NCI-H526 (cell line): ENCODE measurements at places on chromosomes 4 and X.

DNA sequence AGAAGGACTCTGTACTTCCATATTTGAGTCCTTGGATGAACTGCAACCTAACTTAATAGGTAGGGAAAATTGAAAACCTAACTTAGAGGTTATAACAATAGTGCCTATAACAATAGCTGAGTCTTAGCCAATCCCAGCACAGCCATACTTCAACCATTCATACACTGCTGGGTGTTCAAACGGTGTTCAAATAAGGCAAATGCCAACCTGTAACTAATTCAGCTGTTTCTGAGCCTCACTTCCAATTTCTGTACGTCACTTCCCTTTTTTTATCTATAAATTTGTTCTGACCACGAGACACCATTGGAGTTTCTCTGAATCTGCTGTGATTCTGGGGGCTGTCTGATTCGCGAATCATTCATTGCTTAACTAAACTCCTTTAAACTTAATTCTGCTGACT is 9.6 kb upstream of the GRSF1 start:
- no peak for DNase-seq

GRCh38 chr4:16952462-16952871 is 54.0 kb upstream of the LDB2 start:
- no peak for DNase-seq

GRCh38 chrX:110391086-110391485 is 32.4 kb downstream of the RTL9 start:
- no peak for DNase-seq

- no peak for DNase-seq
These were observed 7.9 kb upstream of the PPP3CA start for GRCh38 chr4:101355246-101355645.

DNA sequence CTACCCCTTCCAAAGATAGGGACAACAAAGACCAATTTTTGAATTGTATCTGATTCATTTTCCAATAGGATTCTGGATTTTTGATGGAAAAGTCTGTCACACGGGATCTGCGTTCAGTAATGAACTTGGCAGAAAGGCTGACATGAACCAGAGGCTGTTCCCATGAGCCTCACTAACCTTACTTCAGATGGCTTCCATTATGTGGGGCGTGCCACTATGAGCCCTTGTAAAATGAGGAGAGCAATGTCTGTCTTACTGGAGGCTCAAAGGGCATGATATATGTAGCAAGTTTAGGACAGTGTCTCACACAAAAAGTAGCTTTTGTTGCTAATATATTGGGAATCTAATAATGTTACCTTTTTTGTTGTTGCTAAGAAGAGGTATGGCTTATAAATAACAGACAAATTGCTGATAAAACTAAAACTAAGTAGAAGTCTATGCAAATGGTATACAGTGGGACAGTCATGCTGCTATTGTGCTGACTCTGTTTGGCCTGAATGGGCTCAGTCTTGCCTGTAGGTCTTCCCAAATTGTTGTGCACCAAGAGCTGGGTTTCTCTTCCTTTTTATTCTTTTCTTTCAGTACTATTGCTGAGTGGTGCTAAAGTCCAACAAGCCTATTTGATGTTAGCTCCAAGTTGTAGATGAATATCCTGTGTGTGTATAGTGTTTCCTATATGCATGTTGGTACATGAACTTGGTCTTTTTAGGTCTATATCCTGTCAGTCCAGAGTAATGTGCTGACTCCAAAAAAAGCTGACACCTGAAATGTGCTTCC is 132.1 kb downstream of the SPRY1 start:
- no peak for DNase-seq

DNA sequence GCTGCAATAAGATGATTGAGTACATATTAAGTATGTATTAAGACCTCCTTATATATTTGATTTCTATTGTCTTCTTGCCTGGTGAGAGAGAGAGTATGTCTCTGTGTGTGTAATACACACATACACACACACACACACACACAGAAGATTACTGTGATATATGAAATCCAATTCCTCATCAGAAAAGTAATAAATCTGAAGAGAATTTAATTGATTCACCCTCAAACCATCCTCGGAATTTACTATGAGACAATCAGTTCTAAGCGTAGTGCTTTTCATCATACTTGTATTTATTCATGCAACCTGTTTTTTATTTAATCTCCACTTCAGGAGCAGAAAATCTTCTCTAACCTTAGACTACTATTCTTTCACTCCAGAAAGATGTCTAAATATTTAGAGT is 62.3 kb upstream of the TLL1 start:
- DNase-seq, result no peak

DNA sequence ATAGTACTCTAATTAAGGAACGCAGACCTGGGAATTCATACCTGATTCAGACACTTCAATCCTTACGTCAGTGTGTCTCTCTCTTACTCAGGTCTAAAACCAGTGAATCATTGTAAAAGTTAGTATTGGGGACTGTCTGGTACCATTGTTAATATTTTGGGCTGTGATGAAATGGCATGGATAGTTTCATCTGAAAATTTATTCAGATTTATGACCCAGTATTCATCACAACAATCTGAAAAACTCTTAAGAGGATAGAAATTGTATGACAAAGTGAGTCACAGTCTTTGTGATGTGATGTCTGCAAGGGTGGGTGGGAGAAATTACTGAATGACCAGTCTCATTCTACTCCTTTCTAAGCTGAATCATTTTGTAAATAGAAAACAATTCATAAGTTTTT is 10.3 kb downstream of the FGF2 start:
- DNase-seq, result no peak

GRCh38 chrX:11944501-11944900 is 186.5 kb downstream of the MSL3 start:
- DNase-seq, result peak; percentile 12

GRCh38 chrX:149371986-149372385 is 133.1 kb downstream of the IDS start:
- DNase-seq, result no peak

DNA sequence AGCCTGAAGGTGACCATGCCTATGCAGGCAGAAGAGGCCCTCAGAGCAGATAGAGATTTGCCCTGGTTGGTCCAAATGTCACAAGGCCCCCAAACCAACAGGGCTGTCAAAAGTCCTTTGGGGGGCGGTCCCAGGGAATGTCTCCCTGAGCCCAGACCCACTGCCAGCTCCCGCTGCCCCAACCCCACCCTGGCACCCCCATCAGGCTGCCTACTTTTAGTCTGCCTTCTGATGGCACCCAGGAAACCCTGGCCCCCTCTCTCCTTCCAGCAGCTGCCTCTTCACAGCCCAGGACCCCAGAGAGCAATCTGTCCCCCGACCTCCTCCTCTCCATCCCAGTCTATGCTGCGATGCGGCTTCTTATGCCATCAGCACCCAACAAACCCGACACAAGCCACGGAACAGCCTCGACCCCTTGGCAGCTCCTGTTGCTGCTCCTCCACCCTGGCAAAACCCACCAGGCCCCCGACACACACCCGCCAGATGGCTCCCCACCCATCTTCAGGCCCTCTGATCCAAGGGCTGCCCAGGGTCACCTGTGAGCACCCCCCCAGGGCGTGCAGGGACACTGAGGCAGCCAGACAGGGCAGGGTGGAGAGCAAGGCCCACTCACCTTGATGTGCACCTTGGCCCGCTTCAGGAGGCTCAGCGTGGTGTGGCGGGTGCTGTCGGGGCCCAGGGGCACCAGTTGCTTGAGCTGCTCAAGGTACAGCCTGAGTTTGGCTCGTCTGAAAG is 9.9 kb downstream of the MXD4 start:
- no peak for DNase-seq

- DNase-seq, result no peak
These were observed 4.9 kb downstream of the DCAF16 start for GRCh38 chr4:17805580-17806155.

DNA sequence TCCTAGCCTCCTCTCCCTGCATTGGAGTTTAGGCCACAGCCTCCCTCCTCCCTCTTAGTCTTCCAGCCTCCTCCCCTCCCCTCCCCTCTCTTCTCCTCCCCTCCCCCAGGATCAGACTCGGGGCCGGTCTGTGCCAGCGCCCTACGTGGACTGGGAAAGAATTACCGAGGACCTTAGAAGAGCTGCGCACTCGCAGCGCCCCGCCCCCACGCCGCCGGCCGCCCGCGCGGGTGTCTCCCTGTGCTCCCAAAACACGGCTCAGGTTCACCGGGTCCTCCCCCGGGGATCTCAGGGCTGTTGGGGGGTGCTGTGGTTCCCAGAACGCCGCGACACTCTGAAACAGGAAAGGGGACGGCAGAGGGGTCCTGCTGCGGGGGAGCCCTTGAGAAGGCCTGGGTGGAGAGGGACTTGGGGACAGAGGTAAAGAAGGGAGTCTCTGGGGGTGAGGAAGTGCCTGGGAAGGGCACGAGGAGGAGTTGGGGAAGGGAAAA is 122.3 kb upstream of the TBL1X start:
- peak; percentile 95 for DNase-seq

DNA sequence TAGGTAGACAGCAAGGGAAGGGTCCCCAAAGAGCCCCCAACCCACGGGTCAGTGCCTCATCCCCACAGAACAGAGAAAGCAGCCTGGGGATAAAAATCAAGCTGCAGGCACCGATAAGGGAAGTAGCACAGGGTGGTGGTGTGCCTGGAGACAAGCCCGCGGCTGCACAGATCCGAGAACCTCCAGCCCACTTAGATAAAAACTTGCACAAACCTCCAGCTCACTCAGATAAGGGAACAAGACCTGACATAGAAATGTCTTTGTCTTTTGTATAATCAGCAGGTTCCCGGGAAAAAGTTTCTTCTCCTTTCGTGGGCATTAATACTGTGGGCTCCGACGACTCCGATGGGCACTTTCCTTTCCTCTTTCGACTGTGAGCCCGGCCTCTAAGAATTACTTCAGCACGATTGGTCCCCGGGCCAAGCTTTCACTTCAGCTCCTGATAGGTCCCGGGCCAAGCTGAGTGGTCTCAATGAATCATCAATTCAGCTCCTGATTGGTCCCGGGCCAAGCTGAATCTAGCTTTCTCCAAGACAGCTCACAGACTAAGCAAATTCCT is 32.4 kb downstream of the PRDX4 start:
- no peak for DNase-seq

GRCh38 chr4:21517126-21517859 is 431.3 kb downstream of the KCNIP4 start:
- DNase-seq, result no peak

DNA sequence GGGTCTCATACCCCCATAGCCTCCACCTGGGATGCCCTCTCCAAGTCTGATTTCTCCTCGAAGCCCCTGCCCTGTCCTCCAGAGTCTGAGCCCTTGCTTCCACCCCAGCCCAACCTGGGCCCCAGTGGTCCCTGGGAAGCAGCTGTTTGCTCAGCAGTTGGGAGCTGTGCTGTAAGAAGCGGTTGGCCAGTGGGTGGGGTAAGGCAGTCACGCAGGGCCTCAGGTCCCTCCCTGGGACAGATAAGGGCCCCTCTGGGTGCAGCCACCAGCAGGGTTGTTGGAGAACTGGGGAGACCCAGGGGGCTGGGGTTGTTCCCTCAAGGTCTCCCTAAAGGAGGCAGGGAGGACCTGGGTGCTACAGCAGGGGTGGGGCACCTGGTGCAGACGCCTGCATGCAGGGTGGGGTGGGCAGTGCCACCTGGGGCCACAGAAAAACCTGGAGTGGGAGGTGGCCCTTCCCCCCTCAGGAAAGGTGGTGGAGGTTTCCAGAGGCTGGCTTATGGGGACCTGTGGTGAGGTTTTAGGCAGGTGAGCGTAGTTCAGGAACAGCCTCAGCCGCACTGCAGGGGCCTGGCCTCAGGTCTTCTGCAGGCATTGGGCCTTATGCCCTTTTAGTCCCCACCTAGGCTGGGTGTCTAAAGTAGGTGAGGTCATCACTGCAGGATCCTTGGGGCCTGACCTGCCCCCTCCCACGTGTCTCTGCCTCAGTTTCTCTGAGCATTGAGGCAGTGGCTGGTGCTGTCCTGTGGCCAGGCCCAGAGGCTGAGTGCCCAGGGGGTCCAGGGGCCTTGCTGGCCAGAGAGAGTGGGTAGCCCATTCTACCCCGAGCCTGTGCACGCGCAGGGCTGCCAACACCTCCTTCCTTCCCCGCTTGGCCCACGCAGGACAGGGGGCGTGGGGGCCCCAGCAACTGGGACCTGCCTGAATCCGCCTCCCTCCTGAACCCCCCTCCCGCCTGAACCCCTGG is 3.1 kb upstream of the SLC26A1 start:
- DNase-seq, result peak; percentile 32

DNA sequence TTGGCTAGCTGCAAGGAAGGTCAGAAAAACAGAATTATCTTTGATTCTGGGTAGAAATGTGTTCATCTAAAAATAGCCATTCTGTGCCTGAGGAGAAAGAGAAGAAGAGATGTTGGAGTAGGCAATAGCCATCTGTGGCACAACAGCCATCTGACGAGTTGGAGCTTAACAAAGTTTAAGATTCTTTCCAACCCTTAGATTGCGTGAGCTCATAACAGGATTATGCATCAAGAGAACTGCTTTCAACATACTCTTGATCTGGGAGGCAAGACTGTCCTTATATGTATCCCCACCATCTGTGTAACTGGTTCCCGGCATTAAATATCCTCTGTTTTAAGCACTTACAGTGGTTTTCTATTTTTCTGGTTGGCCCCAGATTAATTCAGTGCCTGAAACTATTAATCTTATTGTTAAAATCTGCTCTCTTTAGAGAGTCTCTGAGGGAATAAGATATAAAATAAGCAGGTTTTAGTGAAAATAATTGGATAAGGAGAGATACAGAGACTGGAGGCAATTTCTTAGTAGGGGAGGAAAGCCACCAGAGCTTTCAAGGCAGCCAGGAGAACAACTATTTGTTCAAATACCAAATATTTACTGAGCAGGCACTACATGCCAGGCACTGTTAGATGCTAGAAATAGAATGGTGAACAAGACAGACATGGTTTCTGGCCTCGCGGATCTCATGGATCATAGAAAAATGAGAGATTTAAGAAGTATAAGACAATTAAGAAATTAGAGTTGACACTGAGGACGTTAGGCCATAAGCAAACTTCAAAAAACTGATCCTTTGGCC is 398.0 kb downstream of the SMARCA1 start:
- no peak for DNase-seq

DNA sequence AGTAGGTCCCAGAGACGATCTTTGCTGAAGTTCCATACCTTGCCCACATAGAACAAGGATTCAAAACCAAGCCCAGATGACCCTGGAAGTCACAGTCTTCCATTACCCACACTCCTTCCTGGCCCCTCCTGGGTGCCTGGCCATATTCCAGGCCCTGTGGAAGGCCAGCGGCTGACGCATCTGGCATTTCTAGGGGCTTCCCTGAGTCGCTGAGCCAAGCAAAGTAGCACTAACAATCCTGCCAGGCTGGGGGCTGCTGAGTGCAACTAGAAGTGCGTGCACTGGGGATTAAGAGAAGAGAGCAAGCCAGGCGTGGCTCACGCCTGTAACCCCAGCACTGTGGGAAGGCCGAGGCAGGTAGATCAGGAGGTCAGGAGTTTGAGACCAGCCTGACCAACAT is 175.2 kb upstream of the CPEB2 start:
- DNase-seq, result no peak

- DNase-seq, result no peak
These were observed 16.0 kb upstream of the TLR8 start for GRCh38 chrX:12890467-12890866.

GRCh38 chr4:103011378-103012025 is 8.0 kb downstream of the SLC9B1 start:
- DNase-seq, result no peak

DNA sequence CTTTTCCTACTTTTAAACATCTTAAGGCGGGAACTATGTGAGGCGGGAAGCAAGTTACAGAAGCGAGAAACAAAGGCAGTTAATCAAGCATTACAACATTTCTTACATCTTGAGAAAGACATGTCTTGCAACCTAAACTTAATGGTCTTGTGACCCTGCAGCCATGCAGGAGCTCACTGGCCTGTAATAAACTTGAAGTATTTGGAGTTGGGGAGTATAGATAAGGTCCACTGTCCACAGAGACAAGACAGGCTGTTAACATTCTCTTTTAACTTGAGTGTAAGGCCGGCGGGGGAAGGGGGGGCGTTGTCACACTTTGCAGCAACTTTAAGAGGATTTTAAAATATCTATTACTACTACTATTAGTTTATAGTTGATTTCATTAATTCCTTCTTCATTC is 10.3 kb upstream of the UGT8 start:
- DNase-seq, result no peak
